ENCODE measurements at places on chromosomes 1 and 21. TPM values are rescaled to one million over a fixed set of nuclear protein-coding genes. Genes with fewer than 3 reads are reported as not detected.

DNA sequence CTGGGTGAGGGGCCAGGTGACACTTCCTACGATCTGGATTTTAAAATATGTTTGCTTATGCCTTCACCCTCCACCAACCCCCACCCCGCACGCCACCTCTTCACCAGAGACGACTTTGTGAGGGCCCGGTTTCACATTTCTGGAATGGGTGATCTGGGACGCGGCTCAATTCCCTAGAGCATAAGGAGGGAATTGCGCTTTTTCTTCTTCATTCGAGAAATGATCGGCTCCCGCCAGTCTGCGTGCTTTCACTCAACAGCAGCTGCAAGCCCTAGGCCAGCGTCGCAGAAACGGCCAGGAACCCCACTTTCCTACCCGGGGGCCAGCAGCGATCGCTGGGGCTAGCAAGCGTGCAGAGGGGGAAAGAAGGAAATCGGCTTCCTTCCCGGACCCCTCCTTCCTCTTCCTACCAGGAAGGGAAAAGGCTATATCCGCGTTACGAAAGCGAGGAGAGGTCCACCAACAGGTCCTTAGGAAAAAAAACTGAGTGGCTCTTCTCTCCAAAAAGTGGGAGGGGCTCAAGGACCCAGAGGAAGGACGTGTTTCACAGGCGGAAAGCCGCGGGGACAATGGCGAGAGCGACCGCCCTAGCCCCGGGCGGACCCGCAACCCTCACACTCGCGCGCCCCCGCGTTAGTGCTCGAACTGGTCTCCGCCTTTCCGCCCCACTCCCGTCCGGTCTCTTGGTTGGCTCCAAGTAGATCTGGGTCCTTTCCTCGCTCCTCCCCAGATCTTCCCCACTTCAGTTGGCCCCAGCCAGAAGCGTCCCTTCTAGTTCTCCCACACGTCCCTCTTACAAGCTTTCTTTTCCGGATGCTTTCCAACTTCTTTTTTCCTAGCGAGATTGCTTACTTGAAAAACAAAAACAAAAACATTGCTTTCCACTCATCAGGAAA lies 1.1 kb upstream of the ADAMTS1 start:
- no peaks in the 10 kb centered on the region for H3K36me3 ChIP-seq
- H3K4me3 ChIP-seq, result peak overlapping the region; percentile 48
- no peak overlapping the region for H3K27ac ChIP-seq
- H3K4me1 ChIP-seq, result no peaks in the 10 kb centered on the region
- DNase-seq, result no peak
- H3K27me3 ChIP-seq, result peaks cover 5% of the 10 kb centered on the region

Gene PDE4B
- 0.26 TPM for total RNA-seq

Gene ERICH3
- not detected for total RNA-seq

Gene LRRC71
- total RNA-seq, result 0.77 TPM

Gene KCNK2
- 0.28 TPM for total RNA-seq

Gene CD101
- not detected for total RNA-seq

DNA sequence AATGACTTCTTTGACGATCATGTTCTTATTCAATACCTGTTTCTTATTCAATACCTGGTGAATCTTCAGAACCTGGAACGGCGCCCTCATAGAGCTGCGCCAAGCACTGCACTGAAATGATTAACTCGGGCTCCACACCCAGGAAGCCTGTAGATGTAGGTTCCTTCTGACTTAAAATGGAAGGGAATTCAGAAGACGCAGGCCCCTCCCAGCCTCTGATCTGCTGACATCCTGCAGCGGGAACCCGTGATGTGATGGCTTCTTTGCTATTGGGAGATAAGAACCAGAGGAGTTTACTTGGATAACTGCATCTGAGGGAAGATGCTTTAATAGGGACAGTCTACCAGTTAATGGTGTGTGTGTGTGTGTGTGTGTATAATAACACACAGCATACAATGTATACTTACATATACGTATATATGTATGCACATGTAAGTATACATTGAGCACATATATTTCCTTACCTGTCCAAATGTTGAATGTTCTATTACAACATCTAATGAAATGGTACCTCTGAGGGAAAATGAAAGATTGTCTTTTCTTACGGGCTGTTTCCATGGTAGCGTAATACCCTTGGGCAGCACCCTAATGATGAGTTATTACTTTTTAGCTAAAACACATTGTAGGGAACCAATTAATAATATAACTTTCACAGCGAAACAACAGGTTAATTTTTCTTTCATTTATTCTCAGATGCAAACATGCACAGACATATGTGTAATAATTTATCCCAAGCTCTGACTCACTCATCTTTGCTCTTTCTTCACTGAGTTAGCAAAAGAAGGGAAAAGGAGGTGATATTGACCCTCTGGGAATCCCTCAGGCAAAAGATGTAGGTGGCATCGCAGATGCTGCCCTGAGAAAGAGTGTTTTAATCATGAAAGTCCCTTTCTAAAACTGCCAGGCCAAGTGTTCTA lies 379.8 kb downstream of the SIPA1L2 start:
- H3K4me1 ChIP-seq, result no peaks in the 10 kb centered on the region
- no peak overlapping the region for H3K4me3 ChIP-seq
- no peak overlapping the region for H3K27ac ChIP-seq
- no peaks in the 10 kb centered on the region for H3K27me3 ChIP-seq

Gene CCDC30
- 1.3 TPM for total RNA-seq

- H3K27me3 ChIP-seq, result no peaks in the 10 kb centered on the region
- no peak overlapping the region for H3K4me3 ChIP-seq
- H3K36me3 ChIP-seq, result no peaks in the 10 kb centered on the region
- H3K27ac ChIP-seq, result no peak overlapping the region
Measured at GRCh38 chr1:22915816-22916470, 56.7 kb downstream of the LACTBL1 start.

GRCh38 chr21:44064852-44065403 lies 42.3 kb upstream of the PWP2 start:
- H3K4me1 ChIP-seq, result no peaks in the 10 kb centered on the region
- no peak overlapping the region for H3K4me3 ChIP-seq
- H3K27me3 ChIP-seq, result no peaks in the 10 kb centered on the region
- no peaks in the 10 kb centered on the region for H3K36me3 ChIP-seq
- no peak for DNase-seq

DNA sequence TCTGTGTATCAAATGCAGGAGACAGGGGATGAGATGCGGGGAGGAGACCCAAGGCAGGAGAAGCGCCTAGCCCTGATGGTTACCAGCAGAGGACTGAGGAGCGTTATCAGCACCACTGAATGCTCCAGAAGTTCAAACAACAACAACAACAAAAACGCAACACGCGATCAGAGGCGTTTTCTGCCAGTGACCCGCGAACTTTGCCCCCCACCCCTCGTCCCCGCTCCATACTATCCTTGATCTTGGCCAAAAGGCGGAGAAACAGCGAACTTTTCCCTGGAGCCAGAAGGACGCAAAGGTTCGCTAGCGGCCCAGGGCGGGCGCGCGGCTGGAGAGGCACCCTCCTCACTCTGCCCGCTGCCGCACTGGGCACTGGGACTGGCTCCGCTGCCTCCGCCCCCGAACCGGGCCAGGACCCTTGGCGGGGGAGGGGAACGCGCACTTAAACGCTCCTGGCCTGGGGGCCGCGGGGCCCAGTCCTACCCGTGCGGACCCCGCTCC lies 699 bp downstream of the ECHDC2 start:
- H3K4me1 ChIP-seq, result peaks cover 9% of the 10 kb centered on the region
- peak overlapping the region; percentile 74 for H3K27ac ChIP-seq
- H3K27me3 ChIP-seq, result no peaks in the 10 kb centered on the region

Gene ZNF648
- total RNA-seq, result not detected

Gene AADACL4
- total RNA-seq, result not detected

- H3K27ac ChIP-seq, result no peak overlapping the region
- no peaks in the 10 kb centered on the region for H3K4me1 ChIP-seq
- no peaks in the 10 kb centered on the region for H3K27me3 ChIP-seq
- DNase-seq, result no peak
Measured at GRCh38 chr1:7657287-7658016, 113.6 kb upstream of the VAMP3 start.

- peaks cover 6% of the 10 kb centered on the region for H3K27me3 ChIP-seq
- no peak overlapping the region for H3K27ac ChIP-seq
- H3K4me3 ChIP-seq, result peak overlapping the region; percentile 42
- H3K4me1 ChIP-seq, result peaks cover 25% of the 10 kb centered on the region
Measured at GRCh38 chr1:41662765-41663437, 178.4 kb upstream of the EDN2 start.

- H3K27me3 ChIP-seq, result no peaks in the 10 kb centered on the region
- no peaks in the 10 kb centered on the region for H3K4me1 ChIP-seq
- no peak for DNase-seq
- H3K4me3 ChIP-seq, result no peak overlapping the region
- no peak overlapping the region for H3K27ac ChIP-seq
- no peaks in the 10 kb centered on the region for H3K36me3 ChIP-seq
Measured at GRCh38 chr1:218779341-218780100, 394.2 kb upstream of the LYPLAL1 start.

GRCh38 chr1:185402930-185403329 lies 85.9 kb upstream of the IVNS1ABP start:
- no peaks in the 10 kb centered on the region for H3K27me3 ChIP-seq
- DNase-seq, result no peak
- H3K36me3 ChIP-seq, result no peaks in the 10 kb centered on the region
- H3K4me1 ChIP-seq, result peaks cover 11% of the 10 kb centered on the region
- H3K27ac ChIP-seq, result no peak overlapping the region

Gene C1orf53
- 7.2 TPM for total RNA-seq

Gene TIAM1
- total RNA-seq, result 3.7 TPM

GRCh38 chr1:10986525-10986890 lies 25.9 kb upstream of the TARDBP start:
- H3K4me3 ChIP-seq, result no peak overlapping the region
- H3K27me3 ChIP-seq, result no peaks in the 10 kb centered on the region
- no peak overlapping the region for H3K27ac ChIP-seq
- H3K4me1 ChIP-seq, result no peaks in the 10 kb centered on the region

DNA sequence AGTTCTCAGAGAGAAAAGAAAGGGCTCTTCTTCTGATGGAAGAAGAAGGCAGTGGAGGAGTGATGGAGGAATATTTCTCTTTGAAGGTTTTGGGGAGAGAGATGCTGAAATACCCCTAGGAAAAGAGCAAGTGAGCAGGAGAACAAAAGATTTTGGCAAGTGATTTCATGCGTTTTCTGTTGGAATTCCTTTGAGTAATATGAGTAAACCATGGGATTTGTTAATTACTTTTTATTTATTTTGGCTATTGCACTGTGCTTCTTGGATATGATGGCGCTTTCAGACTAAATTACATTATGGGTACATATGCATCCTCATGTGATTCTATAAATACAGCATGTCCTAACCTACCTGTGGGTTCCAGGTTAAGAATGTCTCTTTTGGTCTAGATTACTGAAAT lies 210.1 kb upstream of the PTGFR start:
- no peak overlapping the region for H3K27ac ChIP-seq
- no peaks in the 10 kb centered on the region for H3K27me3 ChIP-seq
- H3K4me3 ChIP-seq, result no peak overlapping the region
- H3K4me1 ChIP-seq, result no peaks in the 10 kb centered on the region

Gene S100A2
- total RNA-seq, result 6.2 TPM

GRCh38 chr21:23936224-23936623 lies 1671.1 kb downstream of the MRPL39 start:
- H3K27me3 ChIP-seq, result no peaks in the 10 kb centered on the region
- no peak for DNase-seq
- no peak overlapping the region for H3K4me3 ChIP-seq

GRCh38 chr1:228162286-228163006 lies 3.2 kb upstream of the IBA57 start:
- H3K27me3 ChIP-seq, result no peaks in the 10 kb centered on the region
- no peak overlapping the region for H3K4me3 ChIP-seq
- H3K36me3 ChIP-seq, result no peaks in the 10 kb centered on the region
- DNase-seq, result no peak

GRCh38 chr1:27990920-27991537 lies 31.3 kb downstream of the XKR8 start:
- no peak overlapping the region for H3K27ac ChIP-seq
- peaks cover 18% of the 10 kb centered on the region for H3K36me3 ChIP-seq
- H3K4me1 ChIP-seq, result no peaks in the 10 kb centered on the region
- no peaks in the 10 kb centered on the region for H3K27me3 ChIP-seq
- H3K4me3 ChIP-seq, result no peak overlapping the region

GRCh38 chr1:41278076-41278475 lies 36.0 kb upstream of the SCMH1 start:
- no peaks in the 10 kb centered on the region for H3K36me3 ChIP-seq
- H3K27me3 ChIP-seq, result peaks cover 4% of the 10 kb centered on the region
- no peaks in the 10 kb centered on the region for H3K4me1 ChIP-seq
- no peak overlapping the region for H3K4me3 ChIP-seq
- no peak overlapping the region for H3K27ac ChIP-seq

Gene CAPN2
- 171 TPM for total RNA-seq

- no peaks in the 10 kb centered on the region for H3K27me3 ChIP-seq
- H3K4me1 ChIP-seq, result no peaks in the 10 kb centered on the region
- no peak overlapping the region for H3K4me3 ChIP-seq
- no peak overlapping the region for H3K27ac ChIP-seq
Measured at GRCh38 chr1:7334475-7335035, 436.5 kb upstream of the VAMP3 start.

Gene HMGCS2
- 0.33 TPM for total RNA-seq
